H9 (cell line): ENCODE measurements at places on chromosomes 3 and 15.

- DNase-seq = no peak
These were observed 23.3 kb downstream of the CFAP161 start for GRCh38 chr15:81157195-81157938.

- DNase-seq = no peak
These were observed 56.6 kb downstream of the LRIG1 start for GRCh38 chr3:66444146-66444644.

DNA sequence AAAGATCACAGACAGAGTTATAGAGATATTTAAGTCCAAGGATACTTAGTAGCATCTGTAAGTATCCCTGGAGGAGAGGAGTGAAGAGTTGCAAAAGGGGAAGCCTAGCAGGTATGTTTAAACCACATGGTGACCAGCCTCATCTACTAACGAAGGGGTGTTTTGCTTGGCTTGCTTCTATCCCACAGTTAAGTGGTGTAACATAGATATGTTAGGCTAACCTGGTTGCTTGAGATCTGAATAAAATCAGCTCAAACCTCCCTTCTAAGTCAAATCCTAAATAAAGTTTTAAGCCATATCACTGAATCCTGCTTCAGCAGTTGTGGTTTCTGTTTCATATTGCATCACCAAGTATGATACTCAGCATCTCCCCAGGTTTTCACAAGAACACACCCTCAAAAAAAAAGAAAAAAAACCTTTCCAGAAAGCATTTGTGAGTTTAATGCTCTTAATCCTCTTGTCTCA is 880.2 kb downstream of the ROBO1 start:
- DNase-seq = no peak

DNA sequence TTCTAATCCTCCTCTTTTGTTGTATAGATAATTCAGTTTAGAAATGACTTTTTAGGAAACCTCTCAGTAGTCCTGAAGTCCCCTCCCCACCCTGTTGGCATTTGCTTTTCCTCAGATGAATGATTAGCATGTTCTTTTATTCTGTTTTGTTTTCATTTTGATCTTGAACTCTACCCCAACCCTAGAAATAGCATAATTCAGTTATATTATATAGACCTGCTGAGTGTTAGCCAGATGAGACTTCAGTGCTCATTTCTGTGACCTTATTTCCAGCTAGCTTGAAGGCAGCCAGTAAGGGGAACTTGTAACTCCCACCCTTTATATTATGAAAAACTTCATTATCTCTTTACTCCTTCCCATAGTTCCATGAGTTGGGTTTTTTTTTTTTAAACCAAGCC is 41.2 kb downstream of the SNRK start:
- DNase-seq = no peak
